Stimulated activated naive CD8-positive, alpha-beta T cell treated with anti-CD3 and anti-CD28 coated beads, Interleukin-15, amount 100 ng/mL, for 72 hours (primary cell): ENCODE measurements at places on chromosomes 4 and X.

DNA sequence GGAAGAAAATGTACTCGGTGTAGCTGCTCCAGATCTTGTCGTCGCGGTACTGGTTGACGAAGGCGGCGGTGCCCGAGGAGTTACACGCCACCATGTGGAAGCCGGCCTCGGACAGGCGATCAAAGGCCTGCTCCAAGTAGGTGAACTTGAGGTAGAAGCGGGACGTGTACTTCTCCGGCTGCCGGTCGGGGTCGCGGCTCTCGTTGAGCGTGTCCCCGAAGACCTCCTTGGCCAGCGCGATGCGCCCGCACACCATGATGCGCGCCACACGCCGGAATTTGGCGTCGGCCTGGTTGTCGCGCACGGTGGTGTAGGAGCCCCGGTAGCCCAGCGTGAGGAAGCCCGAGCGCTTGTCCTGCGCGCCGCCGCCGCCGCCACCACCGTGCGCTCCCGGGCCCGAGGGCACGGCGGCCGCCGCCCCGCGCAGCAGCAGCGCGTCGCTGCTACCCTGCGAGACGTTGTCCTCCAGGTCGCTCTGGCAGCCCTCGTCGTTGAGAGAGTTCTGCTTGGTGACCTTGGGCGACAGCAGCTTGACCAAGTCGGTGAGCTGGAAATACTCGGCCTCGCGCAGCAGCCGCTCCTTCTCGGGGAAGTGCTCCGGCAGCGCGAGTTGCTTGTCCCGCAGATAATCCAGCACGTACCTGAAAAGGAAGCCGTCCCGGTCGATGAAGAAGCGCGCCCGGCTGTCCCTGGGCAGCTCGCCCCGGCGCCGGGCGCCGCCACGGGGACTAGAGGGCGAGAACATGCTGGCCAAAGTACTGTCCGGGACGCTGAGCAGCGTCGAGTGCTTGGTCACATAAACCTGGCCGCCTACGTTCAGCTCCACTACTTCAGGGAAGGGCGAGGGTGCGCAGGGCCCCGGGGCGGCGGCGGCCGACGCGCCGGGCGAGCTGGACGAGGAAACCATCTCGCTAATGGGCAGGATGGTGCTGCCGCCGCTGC is 775 bp downstream of the KCTD8 start:
- peak; percentile 10 for DNase-seq

DNA sequence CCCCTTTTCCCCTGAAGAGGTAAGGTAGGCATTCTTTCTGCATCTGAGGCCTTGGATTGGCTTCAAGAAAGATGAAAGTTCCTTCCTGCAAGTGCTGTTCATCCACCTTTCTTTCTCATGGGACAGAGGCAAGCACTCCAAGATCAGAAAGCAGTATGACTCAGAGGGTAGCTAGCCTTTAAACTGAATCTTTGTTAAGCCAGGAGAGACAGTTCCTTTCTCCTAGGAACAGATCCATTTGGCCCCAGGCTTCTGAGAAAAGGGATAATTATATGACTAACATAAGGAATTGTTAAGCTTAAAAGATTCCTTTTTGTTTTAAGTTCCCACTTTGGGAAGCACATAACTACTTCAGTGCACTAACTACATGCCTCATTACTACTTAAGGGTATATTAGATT is 192.0 kb downstream of the PPP3CA start:
- DNase-seq, result no peak

GRCh38 chr4:29717287-29718057 is 1002.7 kb upstream of the PCDH7 start:
- no peak for DNase-seq

DNA sequence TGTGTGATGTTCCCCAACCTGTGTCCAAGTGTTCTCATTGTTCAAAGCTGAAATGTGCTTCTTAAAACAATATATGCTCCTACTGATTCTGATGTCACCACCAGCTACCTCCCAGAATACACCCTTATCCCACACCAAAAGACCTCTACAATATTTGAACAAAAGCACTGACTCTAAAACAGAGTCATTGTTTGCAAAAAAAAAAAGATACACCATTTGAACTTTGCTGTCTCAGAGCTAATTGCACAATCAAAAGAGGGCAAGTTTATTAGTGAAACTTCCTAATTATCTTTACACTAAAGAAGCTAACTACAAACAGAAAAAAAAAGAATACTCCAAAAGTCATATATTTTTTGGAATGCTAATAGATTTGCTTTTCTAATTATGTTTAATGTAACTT is 34.1 kb upstream of the INTU start:
- no peak for DNase-seq

DNA sequence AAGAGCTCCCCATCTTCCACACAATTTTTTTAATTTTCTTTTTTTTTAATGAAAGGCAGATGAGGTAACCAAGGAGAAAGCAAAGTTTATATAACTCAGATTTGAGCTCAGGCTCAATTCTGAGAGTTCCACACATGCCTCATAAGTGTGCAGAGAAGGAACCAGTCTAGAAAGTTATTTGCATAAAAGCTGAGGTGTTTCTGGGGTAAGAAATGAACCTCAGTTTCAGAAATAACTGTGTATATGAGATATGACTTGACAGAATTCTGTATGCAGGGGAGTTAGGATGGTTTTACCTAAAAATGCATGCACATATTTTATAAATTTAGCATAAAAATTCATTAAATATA is 51.3 kb downstream of the DTHD1 start:
- no peak for DNase-seq

DNA sequence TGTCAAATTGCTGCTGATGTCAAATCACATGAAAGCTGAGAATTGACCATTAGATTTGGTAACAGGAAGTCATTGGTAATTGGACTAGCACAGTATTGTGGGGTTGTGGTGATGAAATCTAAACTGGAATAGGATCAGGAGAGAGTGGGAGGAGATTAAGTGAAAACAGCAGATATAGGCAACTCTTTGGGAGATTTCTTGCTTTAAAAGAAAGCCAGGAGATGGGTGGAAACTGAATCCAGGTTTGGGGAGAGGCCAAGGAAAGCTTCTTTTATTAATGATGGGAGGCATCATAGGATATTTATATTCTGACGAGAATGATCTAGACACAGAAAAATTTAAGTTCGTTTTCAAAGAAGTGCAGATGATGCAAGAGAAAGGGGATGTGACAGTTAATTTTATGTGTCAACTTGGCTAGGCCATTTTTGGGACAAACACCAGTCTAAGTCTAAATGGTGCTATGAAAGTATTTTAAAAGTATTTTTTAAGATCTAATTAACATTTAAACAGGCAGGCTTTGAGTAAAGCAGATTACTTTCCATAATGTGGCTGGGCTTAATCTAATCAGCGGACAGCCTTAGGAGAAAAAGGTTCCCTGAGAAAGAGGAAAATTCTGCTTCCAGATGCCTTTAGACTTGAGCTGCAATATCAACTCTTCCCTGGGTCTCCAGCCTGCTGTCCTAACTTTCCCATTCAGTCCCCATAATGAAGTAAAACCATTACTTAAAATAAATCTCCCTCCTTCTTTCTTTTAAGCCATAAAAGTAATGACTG is 24.7 kb downstream of the SEC24D start:
- DNase-seq, result no peak

GRCh38 chrX:148620023-148620422 is 119.6 kb downstream of the AFF2 start:
- DNase-seq, result no peak

DNA sequence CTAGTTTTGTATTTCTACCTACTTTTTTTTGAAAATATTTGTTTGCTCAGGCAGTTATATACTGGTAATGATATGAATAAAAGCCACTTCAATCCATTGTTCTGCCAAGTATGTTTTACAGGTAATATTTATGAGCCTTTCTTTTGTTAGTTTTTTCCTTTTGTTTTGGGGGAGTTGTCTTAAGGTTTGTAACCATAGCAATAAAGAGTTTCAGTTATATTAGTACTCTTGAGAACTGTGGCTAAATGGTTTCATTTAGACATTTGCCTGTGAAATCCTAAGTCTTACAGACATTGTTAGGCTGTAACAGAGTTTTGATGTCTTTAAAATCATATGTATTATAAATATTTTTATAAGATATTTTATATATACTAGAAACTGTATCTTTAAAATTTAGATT is 150.1 kb downstream of the DIPK2B start:
- DNase-seq, result no peak

GRCh38 chr4:31007858-31008257 is 287.7 kb downstream of the PCDH7 start:
- DNase-seq, result no peak

GRCh38 chr4:2898001-2898400 is 54.4 kb downstream of the ADD1 start:
- DNase-seq, result no peak

DNA sequence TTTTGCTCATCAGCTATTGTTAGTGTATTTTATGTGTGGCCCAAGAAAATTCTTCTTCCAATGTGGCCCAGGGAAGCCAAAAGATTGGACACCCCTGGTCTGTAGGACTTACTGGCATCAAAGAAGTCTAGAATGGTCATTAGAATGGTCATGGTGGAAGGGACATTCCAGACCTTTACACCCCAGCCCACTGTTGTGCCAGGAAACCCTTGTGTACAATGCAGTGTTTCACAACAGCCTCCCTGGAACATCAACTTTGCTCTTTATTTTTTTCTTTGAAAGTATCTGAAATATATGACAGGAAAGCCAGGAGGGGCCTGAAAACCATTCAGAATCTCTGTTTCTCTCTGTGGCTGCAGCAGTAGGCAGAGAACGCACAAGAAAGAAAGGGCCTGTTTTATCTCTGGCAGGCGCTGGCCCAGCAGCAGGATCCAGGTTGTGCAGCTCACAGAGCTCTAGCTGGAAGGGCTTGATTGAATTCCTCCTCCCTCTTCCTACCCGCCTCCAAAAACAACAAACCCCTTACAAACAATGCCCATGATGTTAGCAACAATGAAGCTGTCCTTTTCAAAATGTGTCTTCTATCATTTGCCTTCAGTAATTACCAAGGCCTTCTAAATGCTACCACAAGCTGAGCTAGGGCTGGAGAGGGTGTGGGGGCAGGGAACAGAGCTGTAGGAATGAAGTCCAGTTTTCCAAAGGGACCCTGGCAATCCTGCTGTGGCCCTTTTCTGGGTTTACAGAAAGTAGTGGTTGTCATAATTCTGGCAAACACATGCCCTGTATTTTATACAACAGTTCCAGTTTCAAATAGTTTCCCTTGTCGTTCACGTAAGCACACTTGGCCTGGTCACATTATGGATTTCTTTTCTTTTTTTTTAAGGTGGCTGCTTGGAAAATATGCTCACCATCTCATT is 32.3 kb upstream of the TFDP3 start:
- DNase-seq, result no peak

DNA sequence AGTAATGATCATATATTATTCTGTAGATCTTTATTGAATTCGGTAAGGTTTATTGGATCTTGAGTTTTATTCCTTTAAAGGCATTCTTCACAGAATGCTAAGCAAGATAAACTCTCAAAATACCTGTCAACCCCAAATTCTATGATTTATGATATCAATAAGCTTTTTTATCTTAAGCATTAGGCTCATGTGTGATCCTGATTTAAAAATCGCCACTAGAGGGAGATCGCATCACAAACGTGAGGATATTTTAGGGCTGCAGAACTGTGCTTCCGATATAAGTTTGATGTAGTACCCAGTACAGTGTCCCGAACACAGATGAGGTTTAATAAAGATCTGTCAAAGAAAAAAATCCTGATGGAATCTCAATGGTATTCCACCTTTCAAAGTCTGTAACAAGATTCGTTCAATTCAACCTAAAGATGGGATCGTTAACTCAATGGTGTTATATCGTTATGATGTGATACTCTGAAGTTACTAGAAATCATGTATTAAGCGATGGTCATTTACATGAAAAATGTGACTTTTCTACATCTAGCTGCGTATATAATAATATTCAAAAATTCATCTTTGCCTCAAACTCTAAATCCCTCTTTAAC is 169.0 kb downstream of the CORIN start:
- DNase-seq, result peak; percentile 15

- no peak for DNase-seq
These were observed 195.4 kb downstream of the ANAPC10 start for GRCh38 chr4:144902614-144903013.

DNA sequence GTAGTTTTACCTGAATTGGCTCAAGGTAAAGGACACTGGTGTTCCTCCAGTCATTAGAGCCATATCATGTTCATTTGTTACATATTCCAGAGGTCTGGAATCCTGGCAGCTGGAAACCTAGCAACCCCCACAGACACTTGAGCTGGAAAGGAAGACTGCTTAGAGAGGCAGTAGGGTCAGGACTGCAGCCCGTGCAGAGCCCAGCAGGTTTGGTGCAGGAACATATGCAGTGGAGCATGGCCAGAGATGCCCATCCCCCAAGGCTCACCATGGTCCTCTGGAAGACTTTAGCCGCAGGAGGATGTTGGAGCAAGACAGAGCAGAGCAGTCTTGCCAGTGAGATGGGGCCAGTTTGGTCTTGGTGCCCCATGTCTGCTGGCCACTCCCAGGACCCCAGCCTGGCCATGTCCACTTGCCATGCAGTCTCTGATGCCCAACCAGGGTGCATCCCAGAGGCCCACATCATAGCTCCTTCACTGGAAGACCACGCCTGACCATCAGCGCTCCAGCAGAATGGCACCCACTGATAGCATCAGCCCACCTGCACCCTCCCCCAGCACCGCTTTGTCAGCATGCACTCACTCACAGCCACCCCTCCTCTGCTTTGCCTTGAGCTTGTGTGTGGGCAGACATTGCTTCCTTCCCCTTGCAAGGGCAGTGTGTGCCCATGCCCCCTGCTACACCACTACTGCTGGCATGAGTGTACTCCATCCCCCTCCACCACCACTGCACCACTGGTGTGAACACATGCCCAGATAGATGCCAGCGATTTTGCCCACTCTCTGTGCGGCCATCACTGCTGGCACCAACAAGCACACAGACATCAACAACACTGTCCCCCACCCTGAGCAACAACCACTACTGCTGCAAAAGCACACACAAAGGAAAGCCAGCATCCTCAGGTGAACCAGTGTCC is 190.3 kb upstream of the SPOCK3 start:
- DNase-seq, result no peak

- peak; percentile 38 for DNase-seq
These were observed 43.6 kb downstream of the DRD5 start for GRCh38 chr4:9825049-9825448.

- DNase-seq, result peak; percentile 45
These were observed 187.5 kb downstream of the QDPR start for GRCh38 chr4:17324386-17324830.

GRCh38 chrX:6002056-6002455 is 226.6 kb downstream of the NLGN4X start:
- DNase-seq, result no peak

DNA sequence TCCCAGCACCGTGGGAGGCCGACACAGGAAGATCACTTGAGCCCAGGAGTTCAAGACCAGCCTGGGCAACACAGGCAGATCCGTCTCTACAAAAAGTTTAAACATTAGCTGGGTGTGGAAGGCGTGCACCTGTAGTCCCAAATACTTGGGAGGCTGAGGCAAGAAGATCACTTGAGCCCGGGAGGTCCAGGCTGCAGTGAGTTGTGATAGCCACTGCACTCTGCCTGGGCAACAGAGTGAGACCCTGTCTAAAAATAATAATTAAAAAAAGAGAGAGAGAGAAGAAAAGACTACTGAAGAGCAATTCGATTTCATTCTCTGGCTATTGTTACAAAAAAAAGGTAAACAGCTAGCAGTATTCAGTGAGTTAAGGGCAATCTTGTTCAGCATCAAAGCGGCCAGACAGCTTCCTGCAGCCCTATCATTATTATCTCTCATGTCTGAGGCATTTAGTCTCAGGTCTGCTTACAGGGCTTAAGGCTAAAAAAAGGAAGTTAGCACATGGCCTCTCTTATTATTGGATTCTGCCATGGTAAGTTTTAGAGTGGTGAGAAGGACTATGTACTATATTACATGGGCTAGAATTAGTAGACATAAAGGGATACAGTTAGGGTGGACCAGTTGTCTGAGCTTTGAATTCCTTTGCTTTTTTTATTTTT is 37.9 kb downstream of the ARHGEF6 start:
- DNase-seq, result no peak
